Foreskin keratinocyte (primary cell): ENCODE measurements at places on chromosomes 2 and 18. TPM values are rescaled to one million over a fixed set of nuclear protein-coding genes. Genes with fewer than 3 reads are reported as not detected.

Gene ANKRD62
- total RNA-seq: not detected in 2 replicates

Gene STAT4
- total RNA-seq: 0.46 and 0.71 TPM in 2 replicates

Gene CD207
- total RNA-seq: not detected in 2 replicates

Gene MATN3
- 2.2 and 4.3 TPM in 2 replicates for total RNA-seq

Gene CAVIN2
- total RNA-seq: 6.3 and 8.4 TPM in 2 replicates

Gene CCDC121
- total RNA-seq: 0.81 and 1.0 TPM in 2 replicates

Gene SELENOI
- total RNA-seq: 32.1 and 34.7 TPM in 2 replicates

Gene C2orf78
- not detected in 2 replicates for total RNA-seq

Gene AQP12B
- total RNA-seq: not detected in 2 replicates

Gene SERPINB4
- total RNA-seq: 0.07 TPM in 1 of 2 replicates, not detected in the other

Gene TMEM150A
- 8.1 and 8.8 TPM in 2 replicates for total RNA-seq

Gene ARHGAP15
- not detected in 2 replicates for total RNA-seq
